ENCODE measurements at places on chromosomes 6 and 20.
A peak's percentile ranks its signal among the peaks of the same experiment; 100 is the strongest.

DNA sequence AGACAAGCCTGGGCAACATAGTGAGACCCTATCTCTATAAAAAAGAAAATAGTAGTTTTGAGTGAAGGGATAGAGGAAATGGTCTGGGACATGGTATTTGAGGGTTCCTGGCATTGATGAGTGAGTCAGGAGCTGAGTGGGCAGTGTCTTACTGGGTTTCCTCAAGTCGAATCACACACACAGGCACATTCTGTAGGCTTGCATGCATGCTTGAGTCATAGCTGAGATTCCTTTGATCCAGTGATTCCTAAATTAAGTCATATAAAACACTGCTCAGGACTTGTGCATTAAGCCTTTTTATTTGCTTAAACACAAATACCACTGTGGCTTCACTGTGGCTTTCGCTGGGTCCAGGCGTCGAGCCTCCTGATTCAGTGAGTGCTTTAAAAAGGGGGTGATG lies 71.8 kb upstream of the TMEM181 start:
- DNase-seq = no peak

DNA sequence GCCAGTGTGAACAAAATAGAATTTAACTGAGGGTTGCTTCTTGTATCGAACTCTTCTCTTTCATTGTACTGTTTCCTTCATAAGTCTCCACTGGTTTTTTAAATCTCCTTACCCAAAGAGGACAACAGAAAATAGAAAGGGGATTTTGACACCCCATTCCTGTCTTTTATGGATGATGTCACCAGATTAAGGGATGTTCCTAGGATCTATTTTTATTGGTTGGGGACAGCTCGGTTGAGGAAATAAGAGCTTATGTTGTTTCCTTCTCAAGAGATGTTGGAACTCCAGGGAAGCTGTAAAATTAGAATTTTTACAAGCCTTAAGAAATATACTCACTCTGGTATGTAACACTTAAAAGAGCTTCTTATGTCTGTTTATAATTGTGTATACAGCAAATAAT lies 171.5 kb downstream of the PHF3 start:
- DNase-seq = no peak

DNA sequence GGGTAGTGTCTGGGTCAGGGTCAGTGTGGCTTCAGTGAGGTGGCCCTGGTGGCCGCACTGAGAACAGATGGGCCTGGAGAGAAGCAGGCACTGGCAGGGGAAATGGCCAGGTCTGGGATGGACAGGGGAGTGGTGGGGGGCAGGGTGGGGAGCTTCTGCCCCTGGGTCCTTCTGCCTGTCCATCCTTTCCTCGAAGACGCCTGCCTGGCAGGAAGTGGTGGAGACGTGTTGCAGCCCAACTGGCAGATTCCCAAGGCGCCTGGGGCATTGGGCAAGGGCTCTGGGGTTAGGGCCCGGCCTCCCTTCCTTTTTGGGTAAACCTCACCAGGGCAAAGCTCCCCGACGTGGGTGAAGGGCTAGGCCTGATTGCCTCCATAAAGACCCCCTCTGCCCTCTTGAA lies 10.4 kb downstream of the SRC start:
- no peak for DNase-seq

- no peak for DNase-seq
These were observed 100.9 kb upstream of the SIM1 start for GRCh38 chr6:100565439-100566104.

GRCh38 chr6:66558189-66558588 lies 851.2 kb upstream of the EYS start:
- DNase-seq = no peak

- DNase-seq = peak; percentile 65
These were observed 19.5 kb upstream of the IER3 start for GRCh38 chr6:30763618-30764489.

- no peak for DNase-seq
These were observed 261.1 kb upstream of the CITED2 start for GRCh38 chr6:139635401-139636130.

DNA sequence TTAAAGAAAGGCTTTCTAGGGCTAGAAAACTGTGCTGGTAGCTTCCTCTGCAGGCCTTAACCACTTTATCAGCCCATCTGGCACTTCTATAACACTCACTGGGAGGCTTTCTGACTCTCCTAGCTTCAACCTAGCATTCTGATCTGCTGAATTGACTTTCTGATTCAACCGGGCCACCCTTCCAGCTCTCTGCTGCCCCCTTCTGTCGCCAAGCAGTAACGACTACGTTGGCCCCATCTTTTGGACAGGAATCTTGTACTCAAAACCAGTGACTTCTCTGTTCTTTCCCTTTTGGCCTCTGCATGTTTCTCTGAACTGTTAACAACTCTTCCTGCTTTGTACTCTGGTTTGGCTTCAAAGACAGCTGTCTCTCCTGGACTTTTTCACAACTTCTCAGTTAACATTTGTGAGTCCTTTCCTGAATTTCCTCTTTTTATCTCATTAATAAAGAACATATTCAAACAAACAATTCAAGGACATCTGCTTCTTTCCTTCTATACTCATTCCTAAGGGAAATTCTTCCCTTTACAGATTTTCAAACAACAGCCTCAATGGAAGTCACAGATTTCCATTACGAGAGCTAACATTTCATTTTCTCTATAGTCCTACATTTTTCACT lies 43.9 kb upstream of the FAM135A start:
- DNase-seq = peak; percentile 63

- DNase-seq = no peak
These were observed 41.8 kb upstream of the FOXO3 start for GRCh38 chr6:108518714-108519576.

DNA sequence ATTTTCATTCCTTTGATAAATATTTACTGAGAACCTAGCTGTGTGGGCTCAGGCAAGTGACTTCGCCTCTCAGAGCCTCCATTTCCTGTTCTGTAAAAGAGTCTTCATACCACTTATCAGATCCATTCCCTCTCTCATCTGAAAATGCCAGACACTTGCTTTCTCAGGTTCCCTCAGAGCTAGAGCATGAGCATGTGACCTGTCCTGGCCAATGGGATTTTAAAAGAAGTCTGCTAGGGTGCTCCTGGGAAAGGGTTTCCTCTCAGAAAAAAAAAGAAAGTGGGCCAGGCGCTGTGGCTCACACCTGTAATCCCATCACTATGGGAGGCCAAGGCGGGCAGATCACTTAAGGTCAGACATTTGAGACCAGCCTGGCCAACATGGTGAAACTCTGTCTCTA lies 5.3 kb downstream of the KCNB1 start:
- DNase-seq = no peak

- no peak for DNase-seq
These were observed 22.1 kb downstream of the NUDT3 start for GRCh38 chr6:34370361-34370760.

GRCh38 chr6:39389484-39389767 lies 66.9 kb upstream of the KCNK16 start:
- no peak for DNase-seq

DNA sequence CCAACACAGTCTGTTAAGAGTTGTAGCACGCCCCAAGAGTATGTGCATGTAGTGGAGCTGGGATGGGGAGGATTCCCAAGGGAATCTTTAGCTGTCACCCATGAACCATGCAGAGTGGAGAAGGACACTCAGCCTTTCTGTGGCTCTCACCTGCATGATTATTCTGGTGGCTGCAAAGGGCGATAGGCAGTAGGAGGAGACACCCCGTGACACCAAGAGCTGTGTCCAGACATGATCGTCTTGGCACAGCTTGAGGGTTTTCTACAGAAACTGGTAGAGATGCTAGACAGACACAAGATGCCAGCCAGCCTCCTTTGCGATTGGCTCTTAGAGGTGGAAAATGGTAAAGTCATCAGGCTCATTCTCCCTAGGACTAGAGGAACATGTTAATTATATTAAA lies 3.1 kb upstream of the CSE1L start:
- DNase-seq = no peak

DNA sequence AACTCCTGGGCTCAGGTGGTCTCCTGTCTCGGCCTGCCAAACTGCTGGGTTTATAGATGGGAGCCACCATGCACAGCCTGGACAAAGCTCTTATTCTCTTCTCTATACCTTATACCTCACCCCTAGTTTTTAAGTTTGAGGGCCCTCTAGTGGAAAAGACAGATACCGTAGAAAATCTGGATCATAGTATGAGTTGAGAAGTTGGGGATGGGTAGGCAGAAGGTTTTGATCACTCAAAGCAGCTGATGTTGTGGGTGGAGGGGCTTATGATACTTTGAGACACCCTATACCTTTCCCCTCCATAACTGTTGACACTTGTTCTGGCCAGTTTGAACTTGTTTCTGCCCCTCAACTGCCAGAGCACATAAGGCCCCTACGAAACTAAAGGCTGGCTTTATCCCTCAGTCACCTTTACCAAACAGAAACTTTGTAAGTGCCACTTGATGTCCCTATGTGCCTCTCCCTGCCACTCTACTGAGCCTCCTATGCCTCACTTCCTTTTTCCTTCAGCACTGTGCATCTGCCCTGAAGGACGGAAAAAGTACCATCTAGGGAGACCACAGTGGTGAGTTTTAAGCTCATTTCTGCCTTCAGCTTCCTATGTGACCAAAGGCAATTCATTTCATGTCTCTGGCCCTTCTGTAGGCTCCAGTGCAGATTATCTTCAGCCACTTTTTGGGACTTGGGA lies 28.6 kb downstream of the RALY start:
- peak; percentile 69 for DNase-seq

DNA sequence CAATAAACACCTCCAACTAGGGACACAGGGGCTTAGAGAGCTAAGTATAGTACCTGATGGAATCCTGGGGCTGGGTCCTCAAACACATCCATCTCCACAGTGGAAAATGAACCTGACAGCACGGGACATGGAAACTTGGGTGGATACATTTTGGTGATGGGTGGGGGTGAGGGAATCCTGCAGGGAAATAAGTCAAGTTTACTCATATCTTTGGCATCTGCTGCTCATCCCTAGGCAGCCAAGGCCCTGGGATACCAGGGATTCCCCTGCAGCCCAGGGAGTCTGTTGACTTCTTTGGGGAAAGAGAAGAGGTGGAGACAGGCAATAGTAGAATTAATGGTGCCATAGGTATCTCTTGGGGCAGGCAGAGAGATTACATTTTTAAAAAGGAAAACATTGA lies 6.6 kb downstream of the APOBEC2 start:
- no peak for DNase-seq

DNA sequence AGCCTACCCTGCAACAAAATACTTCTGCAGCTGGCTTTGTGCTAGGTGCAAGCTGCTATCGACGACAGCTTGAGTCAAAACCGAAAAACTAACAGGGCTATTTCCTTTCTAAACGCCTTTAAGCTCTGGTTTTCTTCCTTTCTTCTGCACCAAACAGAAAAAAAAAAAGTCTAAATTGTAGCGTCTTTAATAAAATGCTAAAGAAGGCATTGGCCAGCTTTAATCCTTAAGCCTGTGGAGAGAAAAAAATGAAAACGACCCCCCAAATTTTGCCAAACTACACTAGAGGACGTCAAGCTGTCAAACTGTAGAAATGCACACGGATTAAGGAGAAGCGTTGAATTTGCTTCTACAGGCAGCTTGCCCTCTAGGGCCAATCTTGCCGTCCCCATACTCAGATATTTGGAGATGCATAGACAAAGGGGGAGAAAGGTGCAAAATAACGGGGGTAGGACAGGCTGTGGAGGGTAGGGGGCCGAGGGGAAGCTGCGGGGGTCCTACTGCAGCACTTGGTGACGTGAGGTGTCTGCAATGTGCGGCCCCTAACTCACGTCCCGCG lies 1.4 kb upstream of the NRN1 start:
- no peak for DNase-seq

GRCh38 chr6:42545226-42545773 lies 18.5 kb upstream of the UBR2 start:
- no peak for DNase-seq

GRCh38 chr6:128743974-128744765 lies 138.8 kb upstream of the LAMA2 start:
- DNase-seq = no peak

DNA sequence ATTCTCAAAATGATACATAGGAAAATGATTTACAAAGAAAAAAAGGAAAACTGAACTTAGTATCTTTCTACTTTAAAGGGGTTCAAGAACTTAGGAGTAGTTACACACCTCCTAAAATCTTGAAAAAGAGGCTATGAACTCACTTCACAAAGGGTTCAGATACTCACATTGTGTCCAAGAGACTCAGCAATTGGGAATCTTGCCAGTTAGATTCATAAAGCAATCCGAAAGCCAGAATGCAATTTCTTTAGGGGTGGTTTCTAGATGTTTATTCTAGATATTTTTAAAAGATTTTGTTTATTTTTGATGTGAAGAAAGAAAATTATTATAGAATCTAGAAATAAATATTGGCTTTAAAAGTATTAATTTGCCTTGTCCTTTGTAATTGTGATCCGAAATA lies 1.7 kb upstream of the MYB start:
- DNase-seq = no peak

DNA sequence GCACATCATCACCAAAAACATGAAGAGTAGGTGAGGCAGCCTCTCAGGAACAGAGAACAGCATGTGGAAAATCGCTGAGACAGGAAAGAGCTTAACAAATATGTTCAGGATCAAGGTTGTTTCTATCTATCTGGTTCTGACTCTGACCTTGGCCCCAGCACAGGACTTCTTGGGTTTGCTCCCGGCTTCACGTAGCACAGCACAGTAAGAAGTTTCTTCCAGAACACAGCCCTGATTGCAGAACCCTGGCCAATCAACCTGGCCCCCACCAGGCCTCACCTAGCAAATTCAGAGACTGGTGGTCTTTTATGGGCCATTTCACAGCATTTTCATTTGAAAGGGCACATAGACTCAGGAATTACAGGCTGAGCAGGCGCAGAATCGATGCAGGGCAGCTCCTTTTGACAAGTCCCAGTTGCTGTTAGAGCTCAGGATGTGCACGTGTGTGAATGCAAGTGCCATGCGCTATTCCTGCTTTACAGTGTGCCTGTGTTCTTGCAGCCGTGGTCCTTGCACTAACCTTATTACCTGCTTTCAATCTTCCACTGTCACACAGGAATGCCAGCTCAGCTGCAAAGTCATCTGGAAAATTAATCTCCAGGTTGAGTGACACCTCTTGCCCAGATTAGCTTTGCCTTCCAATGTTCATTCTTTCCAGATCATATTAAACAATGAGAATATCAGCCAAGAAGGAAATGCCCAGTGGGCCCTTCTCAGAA lies 100.5 kb upstream of the SLC2A12 start:
- DNase-seq = no peak

GRCh38 chr6:129314575-129314974 lies 395.4 kb downstream of the ARHGAP18 start:
- DNase-seq = no peak

DNA sequence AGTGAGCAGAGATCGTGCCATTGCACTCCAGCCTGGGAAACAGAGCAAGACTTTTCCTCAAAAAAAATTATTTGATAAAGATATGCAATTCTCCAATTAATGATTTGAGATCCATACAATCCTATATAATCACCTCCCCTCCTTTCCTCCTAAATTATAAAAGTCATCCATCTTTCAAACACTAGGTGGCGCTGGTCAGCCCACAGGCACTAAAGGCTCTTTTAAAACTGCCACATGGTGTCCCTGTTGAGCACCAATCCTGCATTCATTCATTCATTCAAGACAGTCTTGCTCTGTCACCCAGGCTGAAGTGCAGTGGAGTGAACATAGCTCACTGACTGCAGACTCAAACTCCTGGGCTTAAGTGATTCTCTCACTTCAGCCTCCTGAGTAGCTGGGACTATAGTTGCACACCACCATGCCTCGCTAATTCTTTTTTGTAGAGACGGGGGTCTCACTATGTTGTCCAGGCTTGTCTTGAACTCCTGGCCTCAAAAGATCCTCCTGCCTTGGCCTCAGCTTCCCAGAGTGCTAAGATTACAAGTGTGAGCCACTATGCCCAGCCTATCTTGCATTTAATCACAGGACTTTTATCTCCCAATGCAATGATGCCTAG lies 58.7 kb upstream of the SLC2A12 start:
- DNase-seq = peak; percentile 74
